Activated T-cell treated with anti-CD3 and anti-CD28 coated beads, Interleukin-2, amount 50 U/mL, for 72 hours (primary cell): ENCODE measurements at places on chromosomes 2 and 18. TPM values are rescaled to one million over a fixed set of nuclear protein-coding genes. Genes with fewer than 3 reads are reported as not detected.

The SMYD1 gene
- not detected for total RNA-seq

The VSNL1 gene
- total RNA-seq = not detected

The RTP5 gene
- 0.12 TPM for total RNA-seq

The LAMA3 gene
- total RNA-seq = 0.19 TPM

The EFEMP1 gene
- not detected for total RNA-seq

DNA sequence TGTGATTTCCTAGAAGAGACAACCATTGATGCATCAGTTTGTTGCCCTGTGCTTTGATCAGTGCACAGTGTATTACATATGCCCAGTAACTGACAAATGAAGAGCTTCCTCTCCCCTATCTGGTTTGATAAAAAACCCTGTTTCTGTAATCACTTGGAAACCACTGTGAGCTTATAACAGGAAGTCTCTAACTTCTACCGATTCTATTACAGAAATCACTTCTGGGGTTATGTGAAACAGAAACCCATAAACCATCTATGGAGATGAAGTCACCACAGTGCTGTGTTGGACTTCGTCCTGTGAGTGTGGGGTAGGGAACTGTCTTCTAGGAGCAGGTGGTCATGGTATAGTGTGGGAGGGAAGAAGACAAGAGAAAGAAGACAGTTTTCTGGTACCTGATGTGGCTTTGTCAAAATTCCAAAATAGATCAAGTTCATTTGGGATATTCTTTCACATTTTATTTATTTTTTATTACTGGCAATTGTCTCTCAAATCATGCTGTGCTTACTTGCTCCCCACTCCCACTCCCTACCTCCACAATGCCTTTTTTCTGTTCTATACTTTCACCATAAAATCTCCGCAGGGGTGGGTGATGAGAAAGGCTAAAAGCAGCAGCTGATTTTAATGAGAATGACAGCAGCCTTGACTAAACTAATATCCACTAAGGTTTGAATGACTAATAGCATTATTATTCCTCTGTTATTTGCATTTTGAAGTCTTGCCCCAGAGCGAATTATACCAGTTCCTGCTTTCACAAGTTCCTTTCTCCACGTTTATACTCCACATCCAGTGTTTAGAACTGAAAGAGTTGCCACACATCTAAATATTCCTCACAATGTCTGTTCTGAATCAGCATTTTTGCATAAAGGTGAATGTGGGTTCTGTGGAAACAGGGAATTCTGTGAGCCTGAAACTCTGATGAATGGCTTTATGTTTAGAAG lies 41.7 kb upstream of the RND3 start:
- no peak for DNase-seq

GRCh38 chr2:23668756-23669304 lies 258.1 kb downstream of the ATAD2B start:
- no peak for DNase-seq

- DNase-seq = no peak
Observed at GRCh38 chr2:151972241-151973012, 126.4 kb downstream of the CACNB4 start.

DNA sequence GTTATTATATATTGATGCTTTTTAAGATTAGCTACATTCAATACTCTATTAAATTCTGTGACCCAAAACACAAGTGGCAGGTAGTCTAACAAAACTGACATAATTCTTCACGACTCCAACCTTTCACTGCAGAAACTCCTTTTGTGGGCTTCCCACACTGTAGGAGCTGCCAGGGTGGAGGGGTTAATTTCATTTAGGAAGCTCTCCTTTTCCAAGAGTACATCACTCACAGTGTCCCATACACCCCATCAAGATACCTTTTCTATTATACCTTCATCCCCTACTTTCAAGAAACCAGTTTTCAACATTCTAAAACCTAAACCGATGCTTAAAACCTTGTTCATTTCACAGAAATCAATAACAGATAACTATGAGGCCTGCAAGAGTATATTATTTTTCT lies 825 bp downstream of the THUMPD2 start:
- DNase-seq = no peak
